Activated T-helper 9 cell treated with anti-CD3 and anti-CD28 coated beads, Interleukin-2, amount 50 U/mL, for 16 hours (primary cell): ENCODE measurements at places on chromosomes 2 and 18.

GRCh38 chr2:213181712-213182111 is 30.3 kb upstream of the IKZF2 start:
- DNase-seq = no peak

DNA sequence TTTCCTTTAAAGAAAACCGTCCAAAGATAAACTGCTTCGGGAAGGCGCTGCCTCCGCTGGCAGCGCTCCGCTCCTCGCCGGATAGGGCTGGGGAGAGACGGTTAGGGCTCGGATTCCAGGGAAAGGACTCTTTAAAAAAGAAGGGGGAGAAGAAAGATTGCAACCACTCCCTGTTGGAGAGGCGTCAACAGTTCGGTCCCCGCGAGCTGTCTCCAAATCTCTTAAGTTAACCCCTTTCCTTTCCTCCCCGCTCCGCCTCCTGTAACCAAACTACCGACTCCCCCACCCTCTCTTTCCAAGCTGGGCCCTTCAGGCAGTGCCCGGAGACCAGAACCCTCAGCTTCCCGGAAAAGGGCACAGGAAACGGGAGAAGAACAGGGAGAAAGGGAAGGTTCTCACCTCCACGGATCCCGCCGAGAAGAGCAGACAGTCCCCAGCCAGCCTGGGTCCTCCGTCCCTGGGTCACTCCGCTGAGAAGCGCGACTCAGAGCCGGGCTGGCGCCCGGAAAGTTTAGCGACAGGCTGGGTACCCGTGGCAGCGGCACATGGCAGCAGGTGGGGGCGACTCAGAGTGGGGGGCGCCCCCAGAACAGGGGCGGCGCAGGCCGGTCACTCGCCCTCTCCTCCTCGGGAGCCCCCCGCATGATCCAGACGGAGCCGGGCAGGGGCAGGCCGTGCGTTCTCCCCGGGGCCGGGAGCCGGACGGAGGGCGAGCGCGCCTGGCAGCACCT is 675 bp downstream of the FZD5 start:
- DNase-seq = no peak

GRCh38 chr2:236988216-236988615 is 97.5 kb upstream of the COPS8 start:
- DNase-seq = no peak

DNA sequence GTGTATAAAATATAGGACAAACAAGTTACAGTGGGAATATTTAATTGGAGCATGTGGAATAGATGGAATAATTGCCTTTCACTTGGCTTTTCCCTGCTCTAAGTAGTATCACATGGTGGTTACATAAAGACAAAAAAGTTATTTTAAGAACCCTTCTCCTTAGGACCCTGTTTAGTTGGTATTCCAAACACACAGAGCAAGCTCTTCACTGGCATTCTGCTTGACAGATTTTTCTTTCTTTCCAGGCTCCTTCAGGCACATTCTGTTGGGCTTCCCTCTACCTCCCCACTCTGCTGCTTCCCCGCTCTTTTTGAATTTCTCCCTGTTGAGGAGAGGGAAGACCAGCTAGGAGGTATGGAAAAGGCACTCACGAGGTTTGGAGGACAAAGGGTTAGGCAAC is 29.0 kb upstream of the DARS1 start:
- DNase-seq = no peak

DNA sequence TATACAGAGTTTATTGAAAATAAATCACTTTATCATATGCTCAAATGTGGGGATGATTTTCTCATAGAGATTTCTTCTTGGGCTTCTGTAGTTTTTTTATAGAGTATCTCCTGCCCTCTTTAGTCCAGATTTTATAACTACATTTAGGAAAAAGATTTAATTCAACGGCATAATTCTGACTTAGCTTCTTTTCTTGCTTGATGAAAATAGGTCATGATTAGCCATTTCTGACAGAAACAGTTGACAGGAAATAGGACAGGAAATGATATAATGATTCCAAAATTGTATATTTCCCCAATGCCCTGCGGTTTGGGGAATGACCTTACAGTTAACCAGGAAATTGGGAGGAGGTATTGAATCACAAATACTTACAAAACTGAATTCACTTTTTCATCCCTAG is 1531.9 kb upstream of the ACVR2A start:
- DNase-seq = no peak
